ENCODE measurements at places on chromosomes 5 and 9.

- DNase-seq, result no peak
These were observed 164.6 kb downstream of the CCDC171 start for GRCh38 chr9:15717290-15717967.

DNA sequence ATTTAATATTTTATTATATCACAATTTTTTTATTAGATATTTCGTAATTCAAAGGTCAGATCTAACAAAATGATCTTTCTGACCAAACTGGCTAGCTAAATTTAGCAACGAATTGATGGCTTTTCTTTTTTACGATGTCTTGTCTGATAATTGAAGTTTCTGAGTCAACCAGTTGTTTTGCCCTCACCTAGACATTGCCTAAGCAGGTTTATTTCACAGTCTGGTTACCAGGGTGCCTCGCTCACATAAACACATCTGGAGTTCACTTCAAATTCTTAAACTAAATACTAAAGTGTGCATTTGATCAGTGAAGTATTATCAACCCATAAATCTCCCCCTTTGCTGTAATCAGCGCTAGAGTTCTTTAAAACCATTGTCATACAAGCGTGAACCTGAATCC lies 448.3 kb downstream of the TLE4 start:
- no peak for DNase-seq

- DNase-seq, result no peak
These were observed 23.6 kb upstream of the TNFAIP8 start for GRCh38 chr5:119332208-119332607.

DNA sequence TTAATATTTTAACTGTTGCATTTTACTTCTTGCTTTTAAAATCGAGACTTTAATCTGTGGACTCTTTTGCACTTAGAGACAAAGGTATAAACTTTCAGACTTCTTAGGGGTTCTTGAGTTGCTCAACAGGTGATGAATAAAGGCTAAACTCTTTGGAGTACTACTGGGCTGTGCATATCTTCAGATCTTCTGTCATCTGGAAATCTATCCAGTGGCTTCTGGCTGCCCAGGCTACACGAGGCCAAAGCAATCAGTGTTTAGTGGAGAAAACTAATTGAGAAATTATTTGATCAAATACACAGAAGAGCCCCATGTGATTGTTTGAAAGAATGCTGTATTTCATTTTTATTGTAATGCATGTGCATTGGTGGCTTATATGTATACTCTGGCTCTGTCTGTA lies 146.1 kb downstream of the PBX3 start:
- no peak for DNase-seq

- no peak for DNase-seq
These were observed 118.6 kb upstream of the SARDH start for GRCh38 chr9:133856798-133857197.

DNA sequence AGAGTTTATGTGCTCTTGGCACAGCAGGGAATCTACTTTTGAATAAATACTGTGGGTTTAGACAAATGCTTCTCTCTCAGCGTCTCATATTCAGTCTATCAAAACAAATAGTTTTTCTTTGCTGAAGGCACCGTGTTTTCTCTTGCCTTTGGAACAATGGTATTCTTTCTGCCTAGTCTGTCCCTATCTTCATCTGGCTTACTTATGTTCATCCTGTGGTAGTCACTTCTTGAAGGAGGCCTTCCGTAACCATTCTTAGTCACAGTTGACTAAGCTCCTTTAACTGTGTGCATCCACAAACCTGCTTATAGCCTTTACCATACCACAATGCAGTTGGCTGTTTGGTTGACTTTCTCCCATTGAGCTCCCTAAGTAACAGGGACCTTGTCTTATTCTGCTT lies 45.9 kb downstream of the LARP1 start:
- no peak for DNase-seq
